CD8-positive, alpha-beta memory T cell (primary cell): ENCODE measurements at places on chromosomes 2 and 18.
A peak's percentile ranks its signal among the peaks of the same experiment; 100 is the strongest.

DNA sequence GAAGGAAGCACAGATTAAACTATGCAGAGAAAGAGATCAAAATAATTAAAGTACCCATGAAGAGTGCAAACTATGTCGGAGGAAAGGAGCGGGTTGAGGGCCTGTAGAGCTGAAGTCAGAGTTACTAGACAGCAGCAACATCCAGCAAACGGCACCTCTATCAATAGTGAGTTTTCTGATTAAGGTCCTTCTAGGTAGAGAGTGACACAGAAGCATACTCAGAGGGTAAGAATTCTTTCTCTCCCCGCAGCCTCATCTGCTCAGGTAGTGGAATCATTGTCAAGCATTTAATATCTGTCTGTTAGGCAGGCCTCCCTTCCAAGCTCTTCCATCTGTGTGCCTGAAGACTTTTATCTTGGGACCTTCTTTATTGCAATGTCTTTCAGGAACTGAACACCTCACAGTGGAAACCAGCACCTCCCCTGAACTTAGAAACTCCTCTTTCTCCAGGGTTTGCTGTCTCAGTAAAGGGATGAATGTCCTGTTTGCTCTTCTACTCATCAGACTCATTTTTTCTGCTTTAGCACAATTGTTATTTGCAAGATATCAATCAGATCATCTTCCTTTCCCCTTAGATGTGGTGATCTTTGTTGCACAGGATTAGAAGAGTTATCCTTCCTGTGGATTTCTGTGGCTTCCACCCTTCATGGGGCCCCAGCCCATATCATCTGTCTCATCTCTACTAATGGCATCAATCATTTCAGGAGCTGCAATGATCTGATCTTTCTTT, 28.8 kb downstream of the SP140 start:
- no peak overlapping the region for H3K4me3 ChIP-seq
- DNase-seq, result peak; percentile 42
- no peaks in the 10 kb centered on the region for H3K36me3 ChIP-seq
- H3K27me3 ChIP-seq, result no peaks in the 10 kb centered on the region

- no peaks in the 10 kb centered on the region for H3K27me3 ChIP-seq
- H3K27ac ChIP-seq, result no peak overlapping the region
- no peak for DNase-seq
- H3K36me3 ChIP-seq, result no peaks in the 10 kb centered on the region
- H3K4me1 ChIP-seq, result no peaks in the 10 kb centered on the region
Observed at GRCh38 chr2:101064868-101065549, 62.9 kb downstream of the RPL31 start.

- H3K27ac ChIP-seq, result no peak overlapping the region
- H3K4me3 ChIP-seq, result no peak overlapping the region
- DNase-seq, result no peak
- no peaks in the 10 kb centered on the region for H3K36me3 ChIP-seq
Observed at GRCh38 chr2:58341047-58341446, 99.9 kb upstream of the FANCL start.

GRCh38 chr2:227500301-227500630, 28.3 kb downstream of the AGFG1 start:
- no peaks in the 10 kb centered on the region for H3K27me3 ChIP-seq
- no peak for DNase-seq
- H3K4me3 ChIP-seq, result no peak overlapping the region
- no peaks in the 10 kb centered on the region for H3K36me3 ChIP-seq
- H3K27ac ChIP-seq, result no peak overlapping the region

DNA sequence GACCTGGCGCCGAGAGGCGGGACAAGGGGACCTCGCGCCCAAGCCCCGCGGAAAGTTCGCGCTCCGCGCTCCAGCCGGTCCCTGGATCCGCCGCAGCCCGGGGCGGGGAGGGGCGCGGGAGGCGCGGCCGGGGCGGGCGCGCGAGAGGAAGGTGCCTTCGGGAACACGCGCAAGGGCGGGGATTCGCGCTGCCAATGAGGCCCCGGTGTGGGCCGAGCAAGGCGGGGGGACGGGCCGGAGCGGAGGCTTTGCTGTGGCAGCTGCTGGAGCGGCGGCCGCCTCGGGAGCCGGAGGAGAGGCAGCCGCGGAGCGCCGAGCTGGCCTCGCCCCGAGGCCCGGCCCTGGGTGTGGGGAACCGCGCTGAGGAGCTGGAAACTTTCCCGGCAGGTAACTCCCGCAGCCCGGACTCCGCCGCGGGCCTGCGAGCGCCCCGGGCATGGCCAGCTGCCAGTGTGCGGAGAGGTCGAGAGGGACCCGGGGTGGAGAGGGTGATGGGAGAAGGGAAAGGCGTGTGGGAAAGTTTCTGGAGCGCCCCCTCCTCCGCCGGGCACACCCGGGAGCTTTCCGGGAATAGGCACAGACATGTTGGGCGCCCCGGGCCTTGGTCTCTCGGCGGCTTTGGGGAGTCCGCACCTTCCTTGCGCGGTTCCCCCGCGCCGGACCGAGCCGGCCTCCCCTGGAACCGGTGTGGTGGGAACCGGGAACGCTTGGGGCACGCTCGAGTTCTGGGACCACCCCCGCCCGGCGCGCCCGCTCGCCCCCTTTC, at the start of gene TANC1:
TANC1 (plus strand) TSS at position 245 of the 766 bp plus-strand sequence. CDS start 97,271 bp downstream, outside the sequence.
- H3K27ac ChIP-seq, result no peak within 1 kb of the TSS
- peak within 1 kb of the TSS; percentile 37 for H3K4me3 ChIP-seq
- DNase-seq, result peak; percentile 8
